Activated T-helper 1 cell treated with Interleukin-2 at 50 U/mL for 16 hours (primary cell): ENCODE measurements at places on chromosomes 2 and 18.

DNA sequence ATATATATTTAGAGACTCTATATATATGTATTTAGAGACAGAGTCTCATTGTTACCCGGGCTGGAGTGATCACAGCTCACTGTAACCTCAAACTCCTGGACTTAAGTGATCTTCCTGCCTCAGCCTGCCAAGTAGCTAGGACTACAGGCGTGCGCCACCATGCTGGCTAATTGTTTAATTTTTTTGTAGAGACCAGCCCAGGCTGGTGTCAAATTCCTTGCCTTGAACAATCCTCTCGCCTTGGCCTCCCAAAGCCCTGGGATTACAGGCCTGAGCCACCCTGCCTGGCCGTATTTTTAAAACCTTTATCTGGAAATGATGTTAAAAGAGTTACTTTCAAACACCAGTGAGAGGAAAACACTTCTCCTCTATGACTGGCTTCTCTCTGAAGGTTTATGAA, 30.9 kb upstream of the PGAP1 start:
- DNase-seq, result no peak

GRCh38 chr2:75801234-75801982, 90.7 kb upstream of the GCFC2 start:
- no peak for DNase-seq

DNA sequence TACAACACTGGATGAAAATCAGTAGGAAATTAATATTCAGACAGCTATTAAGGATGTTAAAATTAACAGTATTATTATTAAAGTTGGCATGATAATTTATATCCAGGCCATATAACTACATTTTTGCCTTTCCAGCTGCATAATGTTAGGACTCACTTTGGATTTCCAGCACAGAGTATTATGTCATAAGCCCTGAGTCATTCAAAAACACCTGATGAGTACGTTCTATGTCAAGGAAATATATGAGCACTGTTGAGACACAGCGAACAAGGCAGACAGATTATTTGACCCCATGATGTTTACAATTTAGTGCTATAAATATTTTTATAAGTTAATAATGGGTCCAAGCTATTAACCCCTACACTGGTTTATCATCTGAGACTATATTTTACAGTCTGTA, 59.8 kb upstream of the RIT2 start:
- DNase-seq, result no peak

DNA sequence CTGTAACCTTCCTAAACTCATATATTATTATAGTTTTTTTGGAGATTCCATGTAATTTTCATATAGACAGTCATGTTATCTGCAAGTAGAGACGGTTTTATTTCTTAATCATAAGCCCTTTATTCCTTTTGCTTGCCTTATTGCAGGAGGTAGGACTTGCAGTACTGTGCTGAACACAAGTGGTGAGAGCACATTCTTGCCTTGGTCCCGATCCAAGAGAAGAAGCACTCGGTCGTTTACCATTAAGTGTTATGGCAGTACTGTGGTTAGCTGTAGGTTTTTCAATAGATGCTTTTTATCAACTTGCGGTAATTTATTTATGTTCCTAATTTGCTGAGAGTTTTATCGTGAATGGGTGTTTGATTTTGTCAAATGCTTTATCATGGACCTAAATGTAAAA, 305.7 kb downstream of the DYSF start:
- DNase-seq, result no peak

DNA sequence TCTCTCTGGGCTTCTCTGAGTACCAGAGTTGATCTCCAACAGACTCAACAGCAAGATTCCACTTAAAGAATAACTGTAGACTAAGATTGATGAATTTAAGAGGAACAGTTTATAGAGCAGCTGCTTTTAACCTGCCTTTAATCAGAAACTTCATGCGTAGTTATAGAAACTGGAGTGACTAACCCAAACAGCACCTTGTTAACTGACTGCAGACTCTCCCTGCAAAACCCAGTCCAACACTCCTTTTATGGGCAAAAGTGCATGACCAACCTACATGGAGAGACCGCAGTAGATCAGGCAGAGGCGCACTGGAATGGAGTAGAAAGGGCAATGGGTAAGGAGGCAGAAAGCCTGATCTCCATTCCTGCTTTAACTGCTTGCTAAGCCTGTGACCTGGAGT, 110.6 kb downstream of the NRP2 start:
- no peak for DNase-seq

GRCh38 chr2:15814946-15815345, 125.4 kb upstream of the MYCN start:
- DNase-seq, result no peak

GRCh38 chr18:44761812-44762211, 81.1 kb downstream of the SETBP1 start:
- no peak for DNase-seq

GRCh38 chr2:188659656-188660406, 314.3 kb upstream of the COL3A1 start:
- DNase-seq, result no peak

GRCh38 chr2:75342504-75343175, 143.3 kb upstream of the TACR1 start:
- no peak for DNase-seq

GRCh38 chr2:199984159-199984558, 28.8 kb downstream of the MAIP1 start:
- DNase-seq, result no peak

GRCh38 chr18:32683044-32683443, 89.8 kb downstream of the KLHL14 start:
- no peak for DNase-seq

DNA sequence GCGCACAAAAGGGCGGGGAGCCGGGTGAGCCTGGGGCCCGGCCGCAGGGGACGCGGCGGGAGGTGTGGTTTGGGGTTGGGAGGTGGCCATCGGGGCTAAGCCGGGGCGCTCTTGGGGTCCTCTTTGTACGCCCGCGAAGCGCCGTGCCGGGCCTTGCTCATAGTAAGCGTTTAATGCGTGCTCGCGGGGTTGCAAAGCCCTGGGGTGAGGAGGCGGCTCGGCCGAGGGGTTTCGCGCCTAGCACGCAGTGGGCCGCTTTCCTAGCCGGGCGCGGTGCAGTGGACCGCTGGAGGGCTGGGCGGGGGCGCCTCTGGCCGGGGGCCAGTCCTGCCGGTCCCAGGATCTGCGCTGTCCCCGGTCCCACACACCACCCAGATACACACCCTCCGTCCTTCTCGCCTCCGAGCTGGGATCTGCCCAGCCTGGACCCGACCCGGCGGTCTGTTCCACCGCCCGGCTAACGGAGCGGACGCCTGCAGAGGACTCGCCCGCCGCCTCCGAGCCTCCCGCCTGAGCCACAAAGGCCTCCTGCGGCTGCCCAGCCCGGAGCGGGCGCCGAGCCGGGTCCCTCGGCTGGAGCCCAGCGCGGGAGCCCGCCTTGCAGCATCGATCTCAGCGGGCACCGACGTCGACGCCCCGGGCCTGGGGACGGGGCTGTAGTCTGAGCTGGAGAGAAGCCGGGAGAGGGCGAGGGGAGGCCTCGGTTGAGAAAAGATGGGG, 564 bp downstream of the DPYSL5 start:
- no peak for DNase-seq

DNA sequence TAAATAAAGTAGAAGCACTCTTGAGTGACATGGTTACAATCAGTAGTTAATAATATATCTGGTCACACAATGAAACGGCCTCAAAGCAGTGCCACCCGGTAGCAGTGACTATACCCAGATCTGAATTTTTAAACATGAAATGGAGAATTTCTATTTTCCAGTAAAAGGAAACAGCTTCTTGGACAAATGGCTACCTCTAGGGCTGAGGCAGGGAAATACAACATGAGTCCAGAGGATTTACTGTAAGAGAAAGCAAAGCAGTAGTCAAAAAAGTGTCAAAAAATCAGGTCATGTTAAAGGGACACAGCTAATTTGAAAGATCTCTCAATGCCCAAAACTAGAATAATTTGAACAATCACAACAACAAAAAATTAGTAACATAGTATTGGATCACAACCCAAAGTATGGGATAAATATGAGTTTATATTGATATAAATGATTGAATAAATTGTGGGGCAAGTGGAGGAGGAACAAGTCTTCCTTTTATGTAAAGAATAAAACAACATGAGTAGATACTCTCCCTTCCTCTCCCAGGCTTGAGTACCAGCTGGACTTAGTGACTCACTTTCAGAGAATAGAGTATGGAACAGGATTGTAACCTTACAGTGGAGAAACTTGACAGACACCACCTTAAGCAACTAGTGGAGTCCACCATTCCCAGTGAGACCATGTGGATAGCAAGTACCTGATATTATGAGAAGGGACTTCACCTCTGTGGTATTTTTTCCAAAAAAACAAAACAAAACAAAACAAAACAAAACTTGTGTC, 180.8 kb downstream of the MBD2 start:
- DNase-seq, result no peak

DNA sequence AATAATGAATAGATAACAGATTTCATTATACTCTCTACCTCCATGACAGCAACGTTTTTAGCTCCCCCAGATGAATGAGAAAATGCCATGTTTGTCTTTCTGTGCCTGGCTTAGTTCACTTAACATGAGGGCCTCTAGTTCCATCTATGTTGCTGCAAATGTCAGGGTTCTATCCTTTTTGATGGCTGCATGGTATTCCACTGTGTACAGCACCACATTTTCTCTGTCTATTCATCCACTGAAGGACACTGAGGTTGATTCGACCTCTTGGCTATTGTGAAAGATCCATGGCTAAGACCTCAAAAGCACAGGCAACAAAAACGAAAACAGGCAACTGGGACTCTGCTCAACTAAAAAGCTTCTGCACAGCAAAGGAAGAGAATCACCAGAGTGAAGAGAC, 264.6 kb downstream of the HDAC4 start:
- DNase-seq, result no peak

DNA sequence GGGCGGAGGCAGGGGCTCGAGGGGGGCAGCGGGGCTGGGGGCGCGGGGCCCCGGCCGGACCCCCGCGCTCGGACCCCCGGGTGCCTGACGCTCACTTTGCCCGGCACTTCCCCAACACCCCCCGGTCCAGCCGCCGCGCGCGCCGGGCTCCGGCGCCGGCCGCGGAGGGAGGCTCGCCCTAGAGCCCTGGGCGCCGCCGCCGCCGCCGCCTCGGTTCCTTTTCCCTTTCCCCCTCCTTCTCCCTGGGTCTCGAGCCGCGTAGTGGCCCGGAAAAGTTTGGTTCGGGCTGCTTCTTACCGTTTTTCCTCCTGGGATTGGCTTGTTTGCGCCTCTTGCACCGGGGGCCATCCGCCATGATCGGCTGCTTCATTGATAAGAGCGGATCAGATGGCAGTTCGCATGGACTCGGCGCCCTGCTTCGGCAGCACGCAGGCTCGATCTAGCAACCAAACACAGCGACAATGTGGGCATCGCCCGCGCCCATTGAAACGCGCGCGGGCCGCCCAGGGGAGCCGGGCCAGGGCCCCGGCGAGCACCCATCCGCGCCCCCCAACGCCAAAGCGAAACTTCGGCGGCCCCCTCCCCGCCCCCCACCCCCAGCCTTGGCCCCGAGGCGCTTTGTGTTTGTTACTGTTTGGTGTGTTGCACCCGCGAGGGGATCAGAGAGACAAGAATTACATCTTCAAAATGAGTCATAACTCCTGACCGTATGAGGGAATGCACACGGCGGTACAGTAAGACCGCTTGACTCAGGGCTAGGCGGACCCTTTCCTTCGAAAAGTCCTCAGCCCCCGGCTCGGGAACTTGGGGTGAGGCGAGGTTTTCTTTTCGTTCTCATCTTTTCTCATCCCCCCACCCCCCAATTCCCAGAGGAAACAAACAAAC, 2.7 kb downstream of the ZEB2 start:
- DNase-seq, result no peak

- no peak for DNase-seq
Measured at GRCh38 chr18:36655930-36656329, 172.9 kb downstream of the TPGS2 start.

GRCh38 chr2:167853717-167854116, 393.7 kb downstream of the STK39 start:
- DNase-seq, result no peak

DNA sequence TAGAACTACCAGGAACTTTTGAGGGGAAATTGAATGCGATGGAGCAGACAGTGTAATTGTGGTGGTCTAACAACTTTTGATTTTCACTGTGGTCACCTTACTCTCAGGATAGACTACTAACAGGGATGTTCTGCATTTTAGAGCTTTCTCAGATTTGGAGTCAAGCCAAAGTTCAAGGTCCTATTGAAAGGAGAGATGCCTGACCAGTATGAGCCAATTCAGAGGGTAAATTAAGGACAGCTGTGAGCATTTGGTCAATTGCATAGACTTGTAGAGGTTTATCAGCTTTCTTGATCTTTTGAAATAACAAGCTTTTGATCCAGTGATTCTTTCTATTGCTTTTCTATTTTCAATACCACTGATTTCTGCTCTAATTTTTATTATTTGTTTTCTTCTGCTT, 1095.7 kb upstream of the CNTNAP5 start:
- DNase-seq, result no peak

DNA sequence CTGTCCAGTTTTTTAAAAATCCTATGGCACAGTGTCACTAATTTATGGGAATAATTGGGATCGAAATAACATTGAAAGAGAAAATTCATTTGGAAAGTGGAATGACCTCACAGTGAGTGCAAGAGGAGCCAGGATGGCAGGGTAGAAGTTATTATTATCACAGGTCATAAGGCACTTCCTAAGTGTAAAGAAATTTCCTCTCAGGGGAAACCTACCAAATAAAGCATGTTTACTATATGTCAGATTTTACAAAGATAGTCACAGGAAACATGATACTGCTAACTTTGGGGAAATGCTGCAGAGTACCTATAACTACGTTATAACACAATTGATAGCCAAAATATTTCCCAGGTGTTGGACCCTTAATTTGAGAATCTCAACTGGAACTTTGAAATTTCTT, 226.3 kb upstream of the SMAD7 start:
- DNase-seq, result no peak

- DNase-seq, result no peak
Measured at GRCh38 chr2:158955842-158956365, 12.5 kb upstream of the TANC1 start.

DNA sequence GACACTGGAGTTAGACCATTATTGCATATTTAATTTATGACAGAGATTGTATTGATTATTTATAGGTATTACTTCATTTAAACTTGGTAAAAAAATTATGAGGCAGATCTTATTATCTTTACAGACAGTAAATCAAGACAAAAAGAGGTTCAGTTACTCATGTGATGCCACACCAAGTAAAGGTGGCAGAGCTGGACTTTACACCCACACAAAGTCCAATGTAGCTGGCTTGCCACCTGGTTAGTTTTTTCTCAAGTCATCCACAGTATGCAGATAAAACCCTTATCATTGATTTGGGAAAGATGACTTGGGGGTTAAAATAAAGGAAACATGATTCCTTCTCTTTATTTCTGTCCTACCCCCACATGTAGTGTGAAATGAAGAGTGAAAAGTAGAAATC, 137.2 kb downstream of the CNTNAP5 start:
- DNase-seq, result no peak

GRCh38 chr2:240014327-240014726, 10.8 kb downstream of the NDUFA10 start:
- no peak for DNase-seq

GRCh38 chr18:7764405-7764804, 197.3 kb downstream of the PTPRM start:
- DNase-seq, result no peak

DNA sequence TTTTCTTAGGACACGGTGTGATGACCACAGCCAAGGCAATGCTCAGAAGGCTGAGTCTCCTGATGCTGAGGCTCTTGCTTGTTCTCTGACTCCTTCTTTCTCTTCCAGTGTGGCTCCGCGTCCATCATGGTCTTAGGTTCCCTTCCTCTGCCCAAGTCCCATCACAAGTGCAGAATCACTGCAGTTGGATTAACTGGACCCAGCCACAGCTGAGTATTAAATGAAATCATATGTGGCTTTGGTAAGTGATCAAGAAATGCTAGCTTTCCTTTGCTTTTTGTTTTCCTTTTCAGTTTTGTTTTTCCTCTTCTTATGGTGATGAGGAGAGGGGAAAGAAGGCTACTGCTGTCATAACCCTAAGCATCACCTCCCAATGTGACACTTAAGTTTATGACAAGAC, 375.8 kb downstream of the INSIG2 start:
- DNase-seq, result no peak
